B cell (primary cell): ENCODE measurements at places on chromosomes 11 and 22. TPM values are rescaled to one million over a fixed set of nuclear protein-coding genes. Genes with fewer than 3 reads are reported as not detected.

Gene CCDC81
- 0.18 and 1.1 TPM in 2 replicates for polyA plus RNA-seq

Gene BCO2
- 1.8 TPM in 2 replicates for polyA plus RNA-seq

Gene TYMP
- polyA plus RNA-seq = 43.6 and 45.8 TPM in 2 replicates

Gene OR51E2
- polyA plus RNA-seq = not detected in 2 replicates

Gene KRTAP5-9
- polyA plus RNA-seq = 0.69 and 0.95 TPM in 2 replicates

Gene VPREB3
- polyA plus RNA-seq = 402 and 461 TPM in 2 replicates

Gene LDHAL6A
- 0.12 TPM in 1 of 2 replicates, not detected in the other for polyA plus RNA-seq

DNA sequence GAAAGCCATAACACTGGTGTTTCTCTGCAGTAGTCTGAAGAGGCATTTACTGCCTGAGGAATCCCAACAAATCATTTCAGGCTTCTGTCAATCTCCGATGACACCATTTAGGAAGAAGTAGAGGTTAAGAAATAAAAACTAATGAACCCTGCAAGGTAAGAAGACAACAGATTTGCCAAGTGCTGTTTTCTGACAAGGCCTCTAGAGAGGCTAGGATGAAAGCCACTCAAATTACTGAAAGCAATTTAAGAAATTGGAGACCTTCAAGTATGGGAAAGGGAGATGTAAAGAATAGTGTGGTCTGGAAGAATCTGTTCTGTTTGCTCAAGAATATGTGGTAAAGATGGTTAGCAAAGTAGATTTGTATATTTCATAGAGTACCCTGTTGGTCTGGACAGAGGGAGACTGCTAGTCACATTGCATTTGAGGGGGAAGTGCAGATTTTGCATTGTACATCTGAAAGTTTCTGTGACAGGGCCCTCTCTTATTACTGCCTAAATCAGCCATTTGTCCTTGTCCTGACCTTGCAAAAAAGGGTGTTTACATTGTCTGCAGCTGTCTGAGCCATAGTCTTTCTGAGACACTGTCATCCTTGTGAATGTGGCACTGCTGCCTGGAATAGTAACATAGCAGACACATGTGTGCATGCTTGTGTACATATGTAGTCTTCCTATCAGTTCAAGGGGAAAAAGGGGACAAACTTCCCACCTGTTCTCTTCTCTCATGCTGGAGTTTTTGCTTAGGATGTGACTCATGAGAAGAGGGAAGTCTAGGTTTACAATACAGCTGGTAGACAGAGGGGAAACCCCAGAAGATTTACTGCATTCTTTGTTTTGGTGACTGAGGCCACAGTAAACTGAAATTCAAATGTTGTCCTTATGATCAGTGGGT, 640.2 kb upstream of the KIRREL3 start:
- DNase-seq = no peak

DNA sequence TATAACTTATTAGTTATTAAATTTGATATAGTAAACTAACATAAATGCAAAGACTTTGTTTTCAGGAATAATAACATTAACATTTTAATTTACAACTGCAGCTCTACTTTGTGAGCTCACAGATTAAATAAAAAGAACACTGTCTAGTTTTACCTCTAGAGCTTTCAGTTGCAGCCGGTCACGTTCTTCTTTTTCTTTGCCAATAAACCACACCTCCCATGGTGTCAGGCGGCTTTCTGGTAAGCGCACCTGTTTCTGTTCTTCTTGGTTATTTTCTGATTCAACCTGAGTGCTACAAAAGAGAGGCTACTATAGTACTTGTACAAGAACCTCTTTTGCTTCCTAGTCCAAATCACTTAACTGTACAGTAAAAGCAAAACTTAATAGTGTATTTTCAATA, 5.8 kb downstream of the CCDC34 start:
- DNase-seq = no peak

DNA sequence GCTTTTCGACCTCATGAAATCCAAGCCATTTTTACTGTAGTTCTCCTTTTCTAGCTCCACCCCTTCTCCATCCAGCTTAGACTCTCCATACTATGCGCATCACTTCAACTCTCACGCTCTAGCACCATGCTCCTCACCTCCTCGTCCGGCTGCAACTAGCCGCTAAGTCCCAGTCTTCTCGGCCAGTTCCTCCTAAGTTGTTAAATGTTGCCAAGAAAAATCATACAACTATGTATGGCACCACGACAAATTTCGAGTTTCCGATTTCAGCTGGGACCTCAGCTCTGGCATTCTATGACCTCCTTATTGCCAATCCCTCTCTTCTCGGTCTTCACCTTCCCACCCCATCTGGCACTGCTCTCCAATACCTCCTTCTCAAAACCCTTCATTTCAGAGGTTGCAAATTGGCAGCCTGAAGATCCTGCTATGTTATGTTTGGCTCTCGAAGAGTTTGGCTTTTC, 1.0 kb downstream of the ZNF70 start:
- peak; percentile 10 for DNase-seq

- DNase-seq = no peak
Observed at GRCh38 chr11:25734591-25735211, 597.2 kb upstream of the ANO3 start.

DNA sequence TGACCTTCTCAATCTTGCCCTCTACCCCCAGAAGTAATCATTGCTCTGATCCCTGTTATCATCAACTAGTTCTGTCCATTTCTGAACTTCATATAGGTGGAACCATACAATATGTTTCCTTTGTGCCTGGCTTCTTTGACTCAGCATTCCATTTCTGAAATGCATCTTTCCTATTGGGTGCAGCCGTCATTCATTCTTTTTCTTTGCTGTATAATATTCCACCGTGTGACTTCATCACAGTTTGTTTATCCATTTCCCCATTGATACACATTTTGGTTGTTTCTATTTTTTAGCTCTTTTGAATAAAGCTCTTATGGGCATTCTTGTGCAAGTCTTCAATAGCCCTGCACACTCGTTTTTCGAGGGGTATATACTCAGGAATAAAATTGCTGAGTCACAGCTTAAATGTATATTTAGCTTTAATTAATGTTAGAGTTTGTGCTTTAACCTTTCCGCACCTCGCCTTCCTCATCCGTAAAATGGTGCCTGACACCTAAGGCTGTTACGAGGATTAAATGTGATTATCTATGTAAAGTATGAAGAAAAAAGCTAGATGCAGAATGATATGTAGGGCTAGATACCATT, 491.6 kb downstream of the MIAT start:
- DNase-seq = no peak

GRCh38 chr22:49079743-49080500, 747.8 kb downstream of the BRD1 start:
- no peak for DNase-seq

DNA sequence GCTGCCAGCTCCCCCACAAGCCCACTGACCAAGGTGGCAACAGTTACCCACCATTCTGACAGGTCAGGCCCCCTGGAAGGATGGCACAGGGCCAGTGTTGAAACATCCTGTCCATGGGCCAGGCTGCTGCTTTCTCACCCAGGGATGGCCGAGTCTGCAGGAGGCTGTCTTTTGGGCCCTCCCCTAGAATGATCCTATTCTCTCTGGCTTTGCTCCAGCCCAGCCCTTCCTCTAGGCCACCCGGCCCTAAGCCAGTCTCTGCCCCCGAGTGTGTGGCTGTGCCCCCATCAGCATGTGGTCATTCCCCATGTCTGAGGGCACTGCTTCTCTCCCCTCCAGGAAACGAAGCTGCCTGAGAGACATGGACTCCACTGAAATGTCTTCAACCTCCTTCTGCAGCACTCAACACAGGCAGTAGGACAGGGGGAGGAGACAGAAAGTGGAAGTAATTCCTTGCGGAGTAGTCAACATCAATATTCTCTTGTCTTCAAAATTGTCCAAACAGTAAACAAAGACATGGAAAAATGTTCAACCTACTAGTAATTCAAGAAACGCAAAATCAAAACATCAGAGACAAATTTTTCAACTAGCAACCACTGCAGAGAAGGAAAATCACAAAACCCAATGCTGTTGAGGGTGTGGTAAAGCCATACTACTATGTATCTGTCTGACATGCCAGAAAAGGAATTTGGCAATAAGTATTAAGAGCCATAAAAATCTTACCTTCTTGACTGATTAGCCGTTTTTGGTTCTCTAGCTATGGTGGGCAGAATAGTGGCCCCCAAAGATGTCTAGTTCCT, 5.1 kb upstream of the SCARF2 start:
- DNase-seq = no peak

DNA sequence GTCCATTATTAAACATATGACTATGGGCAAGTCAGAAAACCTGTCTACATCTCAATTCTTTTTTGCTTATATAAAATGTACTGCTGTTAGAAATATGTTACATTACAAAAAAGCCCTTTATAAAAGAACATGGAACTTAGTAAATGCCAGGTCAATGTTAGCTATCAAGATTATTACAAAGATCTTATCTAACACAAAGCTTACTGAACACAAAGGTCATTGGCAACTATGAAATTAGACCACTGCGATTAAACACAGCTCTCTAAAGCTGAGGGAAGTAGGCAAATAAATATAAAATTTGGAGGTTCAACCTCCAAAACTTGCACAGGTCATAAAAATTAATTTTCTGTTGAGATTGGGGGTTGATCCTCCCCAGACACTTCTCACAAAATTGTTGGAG, 692.8 kb upstream of the CCDC90B start:
- no peak for DNase-seq

DNA sequence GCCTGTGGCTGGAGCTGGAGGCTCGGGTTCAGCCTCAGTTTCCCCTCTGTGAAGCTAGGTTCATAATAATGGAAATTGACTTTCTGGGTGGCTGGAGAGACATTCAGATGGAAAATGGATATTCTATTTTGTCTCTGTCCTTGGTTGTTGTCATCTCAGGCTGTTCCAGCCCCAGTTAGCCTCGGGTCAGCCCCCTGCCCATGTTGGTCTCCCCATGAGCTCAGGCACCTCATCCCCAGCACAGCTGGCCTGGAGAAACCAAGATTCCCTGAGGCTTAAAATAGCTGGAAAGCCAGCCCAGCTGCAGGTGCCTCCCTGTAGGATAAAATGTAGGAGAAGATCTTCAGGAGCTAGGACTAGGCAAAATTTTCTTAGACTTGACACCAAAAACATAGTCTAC, 129.5 kb downstream of the MED15 start:
- DNase-seq = no peak

- no peak for DNase-seq
Observed at GRCh38 chr22:32631507-32632255, 157.1 kb downstream of the FBXO7 start.

DNA sequence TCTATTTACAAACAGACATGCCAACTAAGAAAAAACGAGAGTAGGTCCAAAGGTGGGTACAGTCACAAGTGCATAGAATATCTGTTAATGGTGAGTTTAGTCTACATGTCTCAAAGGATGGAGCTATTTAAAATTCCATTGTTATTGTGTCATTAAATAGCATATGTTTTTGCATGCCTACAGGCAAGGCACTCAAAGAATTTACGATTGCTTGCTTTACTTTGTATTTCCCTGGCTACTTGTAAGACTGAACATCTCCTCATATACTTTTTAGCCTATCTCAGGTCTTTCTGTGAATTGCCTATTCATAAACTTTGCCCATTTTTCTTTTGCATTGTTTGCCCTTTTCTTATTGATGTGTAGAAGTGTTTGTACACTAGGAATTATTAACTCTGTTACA, 39.7 kb downstream of the DEUP1 start:
- no peak for DNase-seq

DNA sequence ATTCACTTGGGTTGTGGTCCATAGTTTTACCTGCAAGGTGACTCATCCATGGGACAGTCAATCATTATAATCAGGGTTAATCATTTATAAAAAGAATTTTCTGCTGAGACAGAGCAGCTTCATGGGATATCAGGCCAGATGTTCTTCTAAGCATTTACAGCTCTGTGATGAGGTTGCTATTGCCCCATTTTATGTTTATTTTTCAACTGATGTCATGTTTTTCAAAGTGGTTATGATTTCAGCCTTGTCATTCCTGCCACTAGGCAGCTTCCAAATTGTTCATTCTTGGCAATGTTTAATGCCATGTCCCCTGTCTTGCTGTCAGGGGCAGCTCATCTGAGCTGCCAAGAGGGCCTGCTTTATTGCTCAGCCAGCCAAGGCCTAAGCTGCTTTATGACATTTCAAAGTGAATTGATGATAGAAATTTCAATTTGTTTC, 35.9 kb upstream of the ZBED5 start:
- no peak for DNase-seq

GRCh38 chr11:117391181-117391580, 63.5 kb downstream of the CEP164 start:
- no peak for DNase-seq

- peak; percentile 93 for DNase-seq
Observed at GRCh38 chr11:47917599-47918369, 62.6 kb upstream of the PTPRJ start.

- DNase-seq = peak; percentile 12
Observed at GRCh38 chr11:82701847-82702520, 31.7 kb downstream of the FAM181B start.

GRCh38 chr11:88398372-88398771, 60.8 kb upstream of the CTSC start:
- no peak for DNase-seq

- DNase-seq = no peak
Observed at GRCh38 chr11:94417386-94417987, 16.3 kb upstream of the GPR83 start.

- DNase-seq = no peak
Observed at GRCh38 chr11:59556917-59557348, 45.6 kb downstream of the OR4D9 start.

DNA sequence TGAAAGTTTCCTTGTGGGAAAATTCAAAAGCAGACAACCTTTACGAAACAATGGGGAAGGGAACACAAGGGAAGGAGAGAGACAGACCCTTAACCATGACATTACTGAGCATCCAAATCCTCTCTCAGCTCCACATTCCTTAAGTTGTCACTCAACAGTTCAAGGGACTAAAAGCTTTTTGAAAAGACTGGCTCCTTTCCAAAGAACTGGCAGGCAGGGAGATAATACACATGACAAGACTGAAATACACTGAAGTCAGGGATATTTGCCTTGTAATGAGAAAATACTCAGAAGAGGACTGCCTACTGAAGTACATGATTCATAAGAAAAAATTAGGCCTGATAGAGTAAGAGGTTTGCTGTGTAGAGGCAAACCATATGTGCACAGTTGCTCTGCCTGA, 69.1 kb downstream of the SMCO4 start:
- no peak for DNase-seq

DNA sequence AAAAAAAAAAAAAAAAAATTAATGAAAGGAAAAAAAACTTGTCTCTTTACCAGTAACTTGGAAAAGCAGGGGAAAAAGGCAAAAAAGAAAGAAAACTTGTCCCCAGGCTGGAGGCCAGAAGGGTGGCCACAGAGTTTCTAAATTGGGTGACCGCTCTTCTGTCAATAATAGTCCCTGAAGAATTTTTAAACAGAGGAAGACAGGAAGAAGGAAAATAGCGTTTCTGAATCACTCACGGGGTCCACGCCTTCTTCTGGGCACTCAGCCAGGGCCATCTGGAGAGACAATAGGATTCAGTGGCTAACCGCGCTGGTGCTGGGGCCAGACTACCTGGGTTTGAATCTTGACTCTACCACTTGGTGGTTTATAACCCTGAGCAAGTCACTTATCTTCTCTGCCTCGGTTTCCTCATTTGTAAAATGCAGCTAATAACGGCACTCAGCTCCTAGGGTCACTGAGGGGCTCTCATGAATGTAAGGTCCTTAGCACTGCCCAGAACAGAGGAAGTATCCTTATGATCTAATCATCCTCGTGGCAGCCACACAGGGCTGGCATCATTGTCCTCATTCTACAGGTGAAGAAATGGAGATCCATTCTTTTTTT, 7.0 kb downstream of the C11orf86 start:
- DNase-seq = no peak
